Liver (tissue), 10 donors: ENCODE measurements at places on chromosomes 12 and 14. TPM values are rescaled to one million over a fixed set of nuclear protein-coding genes. Genes with fewer than 3 reads are reported as not detected.

DNA sequence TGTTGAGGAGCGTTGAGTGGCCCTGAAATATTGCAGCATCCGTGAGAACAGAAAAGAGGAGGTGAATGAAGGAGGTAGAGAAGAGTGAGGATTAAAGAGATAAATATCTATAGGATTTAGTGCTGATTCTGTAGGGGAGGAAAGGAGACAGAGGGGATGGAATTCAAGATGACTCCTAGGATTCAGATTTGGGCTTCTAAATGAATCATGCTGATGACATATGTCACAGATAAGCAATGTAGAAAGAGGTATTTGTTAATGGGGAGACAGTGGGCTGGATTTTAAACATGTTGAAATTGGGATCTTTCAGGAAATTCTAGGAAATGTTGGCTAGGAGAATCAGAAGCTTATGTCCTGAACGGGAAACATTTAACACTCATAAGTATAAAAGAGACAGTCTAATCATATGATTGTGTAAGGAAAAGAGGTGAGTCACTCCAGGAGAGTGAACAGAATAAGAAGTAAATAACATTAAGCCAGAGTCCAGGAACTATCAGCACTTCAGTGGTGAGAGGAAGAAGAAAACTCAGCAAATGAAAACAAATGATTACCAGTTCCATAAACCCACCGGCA is 58.1 kb upstream of the DIO2 start:
- no peak overlapping the region for H3K27ac ChIP-seq
- H3K4me3 ChIP-seq = no peak overlapping the region
- DNase-seq = no peak
- H3K4me1 ChIP-seq = no peaks in the 10 kb centered on the region
- no peaks in the 10 kb centered on the region for H3K27me3 ChIP-seq

GRCh38 chr12:72836194-72836593 is 564.0 kb downstream of the TRHDE start:
- H3K4me3 ChIP-seq = no peak overlapping the region
- no peak overlapping the region for H3K27ac ChIP-seq
- no peaks in the 10 kb centered on the region for H3K36me3 ChIP-seq
- H3K27me3 ChIP-seq = no peaks in the 10 kb centered on the region

Gene IL26
- total RNA-seq = not detected

Gene PLCZ1
- not detected for total RNA-seq

Gene A2M
- total RNA-seq = 2,199 TPM

DNA sequence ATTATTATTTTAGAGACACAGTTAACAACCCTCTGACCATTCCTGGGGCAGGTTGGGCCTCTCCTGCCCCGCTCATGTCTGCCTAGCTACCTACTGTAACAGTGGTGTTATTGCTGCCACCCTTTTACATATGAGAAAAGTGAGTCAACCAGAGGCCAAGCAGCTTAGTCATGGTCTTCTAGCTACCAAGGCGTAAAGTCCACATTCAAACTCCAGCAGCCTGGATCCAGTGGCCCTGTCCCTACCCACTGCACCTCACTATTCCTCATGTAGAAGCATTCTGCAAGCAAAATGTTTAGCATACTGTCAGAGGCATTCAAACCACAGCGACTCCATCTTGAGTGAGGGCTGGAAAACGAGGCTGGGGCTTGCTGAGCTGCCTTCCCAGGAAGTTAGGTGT is 95.8 kb downstream of the SLC15A4 start:
- H3K4me3 ChIP-seq = no peak overlapping the region
- no peak overlapping the region for H3K27ac ChIP-seq
- no peaks in the 10 kb centered on the region for H3K4me1 ChIP-seq
- H3K27me3 ChIP-seq = peaks cover 2% of the 10 kb centered on the region
